ENCODE measurements at places on chromosomes 11 and 22.

DNA sequence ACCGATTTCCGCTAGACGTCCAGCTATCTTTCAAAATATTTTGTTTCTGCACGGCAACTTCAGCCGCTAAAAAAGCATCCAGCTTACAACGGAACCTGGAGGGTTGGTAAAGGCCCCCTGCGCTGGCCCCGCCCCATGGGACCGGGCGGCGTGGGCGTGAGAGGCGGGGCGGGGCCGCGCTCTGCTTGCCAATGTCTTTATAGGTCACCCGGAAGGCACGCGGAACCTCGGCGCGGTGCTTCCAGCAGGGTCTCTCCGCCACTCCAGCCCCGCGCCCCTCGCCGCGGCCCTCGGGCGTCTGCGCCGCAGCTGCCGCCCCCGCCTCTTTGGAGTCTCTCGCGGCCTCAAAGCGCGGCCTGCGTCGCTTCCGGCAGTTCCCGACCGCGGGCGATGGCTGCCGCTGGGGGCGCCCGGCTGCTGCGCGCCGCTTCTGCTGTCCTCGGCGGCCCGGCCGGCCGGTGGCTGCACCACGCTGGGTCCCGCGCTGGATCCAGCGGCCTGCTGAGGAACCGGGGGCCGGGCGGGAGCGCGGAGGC lies at the start of gene FDX1:
TSS of gene FDX1 (plus strand) at position 218 of the 536 bp plus-strand sequence. CDS start at position 391, 173 bp downstream.
- DNase-seq, result peak; percentile 93

- no peak for DNase-seq
Measured at GRCh38 chr11:73291196-73291595, 16.9 kb upstream of the ARHGEF17 start.

DNA sequence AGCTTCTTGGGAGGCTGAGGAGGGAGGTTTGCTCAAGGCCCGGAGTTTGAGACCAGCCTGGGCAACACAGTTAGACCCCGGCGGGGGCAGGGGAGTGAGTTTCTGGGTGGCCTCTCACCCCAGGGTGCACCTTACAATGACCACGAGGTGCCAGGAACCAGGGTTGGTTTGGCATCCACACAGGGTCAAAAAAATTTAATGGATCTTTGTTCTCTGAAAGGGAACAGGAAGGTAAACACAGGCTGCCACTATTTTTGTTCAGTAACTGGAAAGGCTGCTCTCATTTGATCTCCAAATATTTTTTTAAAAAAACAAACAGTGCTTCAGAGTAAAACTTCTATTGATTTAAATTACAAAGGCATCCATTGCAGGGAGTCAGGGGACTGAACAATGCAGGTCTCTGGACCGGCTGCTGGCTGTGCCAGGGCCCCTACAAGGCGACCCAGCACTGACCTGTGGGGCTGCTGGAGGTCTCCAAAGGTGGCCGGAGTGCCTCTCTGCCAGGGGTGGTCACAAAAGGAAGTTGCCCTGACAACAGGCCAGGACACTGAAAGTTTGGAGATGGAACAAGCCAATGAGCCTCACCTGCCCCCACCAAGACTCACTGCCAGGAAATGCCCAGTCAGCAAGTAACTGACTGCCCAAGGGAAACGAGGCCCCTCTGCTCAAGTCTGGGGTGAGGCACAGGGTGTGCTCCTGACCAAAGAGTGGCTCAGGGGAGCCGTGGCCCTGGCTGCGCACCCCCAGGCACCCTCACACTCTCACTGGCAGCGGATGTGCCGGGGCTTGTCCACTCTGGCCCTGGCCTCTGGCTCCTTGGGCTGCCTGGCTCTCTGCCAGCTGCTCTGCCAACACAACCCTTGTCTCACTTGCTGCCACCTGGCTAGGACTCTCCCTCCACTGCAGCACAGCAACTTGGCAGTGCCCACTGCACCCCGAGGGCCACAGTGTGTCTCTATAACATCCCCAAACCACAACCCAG lies 51.8 kb downstream of the ARFGAP3 start:
- DNase-seq, result peak; percentile 69

DNA sequence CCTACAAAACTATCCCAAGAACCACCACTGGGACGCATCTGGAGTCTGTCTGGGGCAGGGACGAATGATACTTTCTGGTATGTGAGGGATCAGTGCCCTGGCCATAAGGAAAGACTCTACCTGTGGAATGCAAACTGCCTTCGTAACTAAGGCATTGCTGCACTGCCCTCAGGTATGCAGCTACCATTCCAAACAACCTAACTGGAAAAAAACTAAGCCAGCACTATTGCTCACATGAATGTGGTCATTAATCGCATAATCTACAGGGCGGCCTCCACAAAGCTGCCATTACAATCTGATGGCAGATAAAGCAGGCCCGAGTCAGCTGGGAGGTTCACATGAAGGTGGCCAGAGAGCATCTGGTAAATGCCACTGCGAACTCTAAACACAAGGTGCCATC lies 3.9 kb downstream of the PACSIN2 start:
- DNase-seq, result peak; percentile 73

GRCh38 chr11:116953530-116954285 lies 116.3 kb upstream of the APOA1 start:
- DNase-seq, result no peak

- DNase-seq, result no peak
Measured at GRCh38 chr22:49784630-49784971, 43.1 kb downstream of the BRD1 start.

- no peak for DNase-seq
Measured at GRCh38 chr11:69388210-69388609, 93.3 kb upstream of the LINC01488 start.

DNA sequence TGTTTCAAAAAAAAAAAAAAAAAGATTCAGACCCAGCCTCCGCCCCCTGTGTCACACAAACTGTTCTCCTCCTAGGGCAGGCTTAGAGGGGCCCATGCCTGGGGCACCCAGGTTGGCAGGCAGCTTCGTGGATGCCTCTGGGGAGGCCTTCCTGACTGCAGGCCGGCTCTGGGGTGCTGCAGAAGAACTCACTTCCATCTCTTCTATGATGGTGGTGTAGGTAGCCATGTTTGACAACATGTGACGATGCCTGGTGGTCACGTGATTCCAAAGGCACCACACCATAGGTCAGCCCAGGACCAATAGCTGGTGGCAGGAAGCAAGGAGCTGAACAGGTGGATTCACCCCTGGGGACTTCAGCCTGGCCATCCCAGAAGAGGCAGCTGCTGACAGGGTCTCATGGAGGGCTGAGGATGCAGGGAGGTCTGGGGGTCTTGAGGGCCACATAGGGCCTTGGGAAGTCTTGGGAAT lies 24.1 kb upstream of the CELSR1 start:
- no peak for DNase-seq

DNA sequence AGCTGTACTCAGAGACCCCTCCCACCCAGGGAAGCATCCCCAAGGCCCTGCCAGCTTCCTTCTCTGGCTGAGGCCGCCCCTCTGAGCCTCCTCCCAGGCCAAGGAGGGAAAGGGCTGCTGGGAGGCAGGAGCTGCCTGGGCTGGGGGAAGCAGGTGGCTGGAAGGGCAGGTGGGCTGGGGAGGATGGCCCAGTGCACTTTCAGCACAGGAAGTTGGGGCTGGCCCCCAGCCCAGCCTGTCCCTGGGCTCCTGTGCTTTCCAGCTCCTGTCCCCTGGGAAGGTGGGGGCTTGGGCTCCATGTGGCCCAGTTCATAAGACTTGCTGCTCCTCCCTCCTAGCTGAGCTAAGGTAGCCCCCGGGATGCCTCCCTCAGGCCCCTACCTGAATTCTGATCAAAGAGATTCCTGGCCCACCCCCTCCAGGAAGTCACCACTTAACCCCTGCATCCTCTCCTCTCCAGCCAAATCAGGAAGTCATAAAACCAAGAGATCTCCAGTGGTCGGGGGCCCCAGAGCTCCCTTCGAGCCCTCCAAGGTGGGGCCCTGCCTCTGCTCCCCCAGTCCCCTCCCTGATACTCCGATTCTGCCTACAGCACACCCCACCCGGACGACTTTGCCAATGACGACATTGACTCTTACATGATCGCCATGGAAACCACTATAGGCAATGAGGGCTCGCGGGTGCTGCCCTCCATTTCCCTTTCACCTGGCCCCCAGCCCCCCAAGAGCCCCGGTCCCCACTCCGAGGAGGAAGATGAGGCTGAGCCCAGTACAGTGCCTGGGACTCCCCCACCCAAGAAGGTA lies 4.9 kb downstream of the PPP1CA start:
- no peak for DNase-seq

- no peak for DNase-seq
Measured at GRCh38 chr11:1389932-1390568, at the start of gene BRSK2. Gene BRSK2 (plus strand): TSS chr11:1389934. CDS start chr11:1390285, 351 bp downstream.

DNA sequence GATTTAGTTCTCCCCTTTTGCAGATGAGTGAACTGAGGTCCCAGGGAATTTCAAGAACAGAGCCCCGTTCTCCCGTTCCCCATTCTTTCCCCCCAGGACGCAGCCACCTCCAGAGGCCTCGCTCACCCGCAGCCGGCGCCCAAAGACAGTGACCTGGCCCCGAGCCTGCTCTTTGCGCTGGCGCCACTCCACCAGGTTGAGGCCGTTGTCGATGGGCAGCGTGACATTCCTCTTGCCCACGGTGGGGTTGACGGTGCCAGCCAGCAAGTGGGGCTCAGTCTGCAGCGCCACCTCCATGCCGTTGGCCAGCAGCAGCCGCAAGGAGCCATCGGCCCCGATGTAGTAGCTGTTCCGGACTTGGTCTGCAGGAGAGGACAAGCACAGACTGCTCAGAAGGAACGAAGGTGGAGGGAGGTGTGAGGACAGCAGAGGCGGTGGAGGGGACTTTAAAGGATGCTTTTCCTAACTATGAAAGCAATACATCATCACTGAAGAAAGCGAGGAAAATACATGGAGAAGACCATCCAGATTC lies 101.4 kb upstream of the NARS2 start:
- no peak for DNase-seq

- no peak for DNase-seq
Measured at GRCh38 chr11:69241075-69241740, 52.7 kb upstream of the MYEOV start.

- DNase-seq, result no peak
Measured at GRCh38 chr22:43109921-43110443, 568 bp upstream of the BIK start.

DNA sequence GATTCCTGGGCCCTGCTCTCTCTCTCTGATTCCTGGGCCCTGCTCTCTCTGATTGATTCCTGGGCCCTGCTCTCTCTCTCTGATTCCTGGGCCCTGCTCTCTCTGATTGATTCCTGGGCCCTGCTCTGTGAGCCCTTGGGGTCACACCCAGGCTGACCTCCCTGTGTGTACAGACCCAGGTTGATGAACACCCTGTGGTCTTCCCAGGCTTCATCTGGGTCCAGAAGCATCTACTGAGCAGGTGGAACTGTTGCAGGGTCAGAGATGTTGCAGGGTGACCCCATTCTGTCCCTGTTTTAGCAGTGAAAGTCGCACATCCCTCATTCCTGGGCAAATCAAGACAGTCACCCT lies 16.3 kb upstream of the GDPD5 start:
- no peak for DNase-seq

GRCh38 chr11:4092026-4092425 lies 2.6 kb upstream of the RRM1 start:
- no peak for DNase-seq

GRCh38 chr11:71962428-71963038 lies 33.7 kb downstream of the RNF121 start:
- peak; percentile 54 for DNase-seq
